CD4-positive, alpha-beta T cell treated with Interferon gamma for 1 hour (primary cell): ENCODE measurements at places on chromosomes 4 and X.

- no peak for DNase-seq
These were observed 126.9 kb upstream of the NEIL3 start for GRCh38 chr4:177182728-177183127.

DNA sequence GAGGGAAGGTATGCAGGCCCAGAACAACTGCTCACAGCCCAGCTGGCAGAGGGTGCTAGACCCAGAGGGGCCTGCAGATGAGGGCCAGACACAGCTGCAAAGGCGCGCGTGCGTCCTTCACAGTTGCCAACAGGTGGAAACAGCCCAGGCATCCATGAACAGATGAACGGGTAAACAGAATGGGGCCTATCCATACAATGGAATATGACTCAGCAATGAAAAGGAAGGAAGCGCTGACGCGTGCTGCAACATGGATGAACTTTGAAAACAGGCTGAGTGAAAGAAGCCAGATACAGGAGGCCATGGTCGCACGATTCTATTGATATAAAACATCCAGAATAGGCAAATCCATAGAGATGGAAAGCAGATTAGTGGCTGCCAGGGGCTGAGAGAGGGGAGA lies 83.1 kb upstream of the DDX3X start:
- DNase-seq, result no peak

GRCh38 chr4:111718763-111719559 lies 426.3 kb upstream of the FAM241A start:
- no peak for DNase-seq

GRCh38 chrX:148854306-148854705 lies 353.9 kb downstream of the AFF2 start:
- DNase-seq, result no peak

GRCh38 chrX:153662266-153662665 lies 11.3 kb downstream of the PNCK start:
- peak; percentile 46 for DNase-seq
